Calu3 (cell line): ENCODE measurements at places on chromosomes 16 and 17. TPM values are rescaled to one million over a fixed set of nuclear protein-coding genes. Genes with fewer than 3 reads are reported as not detected.

GRCh38 chr17:8697323-8697741, 47.3 kb downstream of the CCDC42 start:
- DNase-seq, result no peak

RDM1 gene
- total RNA-seq, result 6.2 and 6.5 TPM in 2 replicates

HS3ST6 gene
- 0.29 TPM in 1 of 2 replicates, not detected in the other for total RNA-seq

GRCh38 chr17:68792042-68792685, 163.0 kb downstream of the ABCA8 start:
- DNase-seq, result no peak

DNA sequence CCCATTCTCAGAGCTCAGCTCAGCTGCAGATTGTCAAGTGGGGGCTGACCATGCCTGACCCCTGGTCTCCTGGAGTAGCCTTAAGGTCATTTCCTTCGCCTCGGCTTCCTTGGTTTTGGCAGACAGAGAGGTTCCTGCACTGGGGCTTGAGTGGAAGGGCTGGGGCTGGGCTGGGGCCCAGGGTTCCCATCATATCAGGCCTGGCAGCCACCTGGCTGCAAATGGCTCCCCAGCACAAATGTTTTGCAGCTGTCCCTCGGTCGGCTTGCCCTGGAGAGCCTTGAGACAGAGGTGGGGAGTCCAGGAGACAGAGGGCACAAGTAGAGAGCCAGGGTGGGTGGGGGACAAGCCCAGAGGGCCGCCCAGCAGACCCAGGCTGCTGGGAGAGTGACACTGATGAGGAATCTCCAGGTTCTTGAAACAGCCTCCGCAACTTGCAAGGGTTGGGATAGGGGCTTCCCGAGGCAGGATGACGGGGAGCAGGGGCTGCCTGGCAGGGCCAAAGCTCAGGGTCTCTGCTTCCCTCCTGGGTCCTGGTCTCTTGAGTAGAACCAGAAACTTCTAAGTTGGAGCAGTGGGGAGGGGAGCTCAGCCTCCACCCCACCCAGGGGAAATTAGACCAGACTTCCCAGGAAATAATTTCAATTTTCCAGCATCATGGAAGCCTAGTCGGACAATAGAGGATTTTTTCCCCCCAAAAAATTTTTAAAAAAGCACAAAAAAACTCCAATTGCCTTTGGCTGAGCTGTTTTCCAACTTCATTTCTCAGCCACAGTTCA, 19.3 kb downstream of the IGFBP4 start:
- peak; percentile 43 for DNase-seq

RAB37 gene
- 0.21 TPM in 1 of 2 replicates, not detected in the other for total RNA-seq

C17orf113 gene
- 4.2 and 4.5 TPM in 2 replicates for total RNA-seq

OR1G1 gene
- not detected in 2 replicates for total RNA-seq

OTOP2 gene
- total RNA-seq, result not detected in 2 replicates

DNA sequence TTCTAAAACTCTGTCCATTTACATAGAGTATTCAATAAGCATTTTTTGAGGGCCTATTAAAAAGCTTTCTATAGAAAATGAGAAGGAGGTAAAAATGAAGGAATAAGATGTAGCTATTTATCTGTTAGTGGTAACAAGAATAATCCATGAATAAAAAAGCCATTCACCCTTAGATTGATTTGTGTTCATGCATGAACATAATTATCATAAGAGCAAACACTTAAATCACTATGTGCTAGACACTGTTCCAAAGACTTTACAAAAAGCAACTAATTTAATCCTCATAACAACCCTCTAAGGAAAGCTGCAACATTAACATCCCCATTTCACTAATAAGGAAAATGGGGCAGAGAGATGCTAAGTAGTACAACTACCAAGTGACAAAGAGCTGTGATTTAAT, 6.6 kb downstream of the CCDC47 start:
- DNase-seq, result no peak

GRCh38 chr17:75289832-75290337, 652 bp upstream of the SLC25A19 start:
- DNase-seq, result peak; percentile 31

DNA sequence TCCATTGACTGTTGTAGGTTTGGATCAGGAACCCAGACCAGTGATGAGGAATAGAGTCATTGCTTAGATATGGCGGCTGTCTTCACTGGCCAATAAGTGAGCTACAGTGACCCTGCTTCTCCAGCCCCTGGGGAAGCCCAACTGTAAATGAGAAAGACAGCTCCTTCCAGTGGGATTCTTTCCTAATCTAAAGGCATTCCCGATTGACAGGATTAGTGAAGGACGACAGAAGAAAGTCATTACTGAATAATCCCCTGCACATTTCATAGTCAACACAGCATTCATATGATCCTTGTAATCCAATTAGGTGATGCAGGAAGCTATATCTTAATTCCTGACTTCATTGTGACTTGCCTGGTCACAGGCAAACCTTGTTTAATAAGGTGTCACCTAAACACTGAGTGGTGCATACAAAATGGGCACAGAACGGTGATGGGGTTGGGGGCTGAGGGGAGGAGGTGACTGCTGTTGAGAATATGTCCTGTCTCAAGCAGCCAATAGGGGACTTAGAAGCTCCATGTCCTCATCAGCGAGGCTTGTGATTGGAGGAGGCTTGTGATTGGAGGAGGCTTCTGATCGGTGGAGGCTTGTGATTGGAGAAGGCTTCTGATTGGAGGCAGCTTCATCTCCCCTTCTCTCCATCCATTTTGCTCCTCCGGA, 242.6 kb downstream of the XYLT1 start:
- no peak for DNase-seq

NXPH3 gene
- not detected in 2 replicates for total RNA-seq

- DNase-seq, result no peak
These were observed 56.3 kb downstream of the GAN start for GRCh38 chr16:81371106-81371505.

GRCh38 chr16:68833251-68833650, 10.1 kb upstream of the TANGO6 start:
- DNase-seq, result no peak

DNA sequence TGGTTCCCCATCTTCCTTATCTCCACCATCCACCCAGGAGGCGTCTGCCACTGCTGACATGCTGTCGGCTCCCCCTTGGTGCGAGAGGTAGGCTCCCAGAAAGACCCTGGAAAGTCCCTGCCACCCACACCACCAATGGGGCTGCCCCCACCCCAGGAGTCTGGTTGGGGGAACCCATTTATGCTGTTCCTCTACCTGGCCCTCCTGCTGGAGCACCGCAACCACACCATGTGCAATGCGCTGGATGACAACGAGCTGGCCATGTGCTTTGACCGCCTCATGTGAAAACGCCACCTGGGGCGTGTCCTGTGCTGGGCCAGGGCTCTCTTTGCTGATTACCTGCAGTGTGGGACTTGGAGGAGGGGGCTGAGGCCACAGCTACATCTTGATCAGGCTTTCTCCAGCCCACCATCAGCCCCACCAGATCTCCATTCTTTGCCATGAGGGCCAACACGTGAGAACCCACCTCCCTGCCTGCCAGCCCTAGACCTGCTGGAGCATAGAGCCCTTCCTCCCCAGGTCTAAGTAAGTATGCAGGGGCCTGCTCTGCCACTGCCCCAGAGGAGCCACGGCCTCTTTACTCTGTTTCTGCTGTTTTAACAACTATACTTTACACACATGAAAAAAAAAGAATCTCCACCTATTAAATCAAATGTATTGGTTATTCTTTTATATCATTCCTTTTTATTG, 7.9 kb upstream of the ALDH3A1 start:
- no peak for DNase-seq

DNA sequence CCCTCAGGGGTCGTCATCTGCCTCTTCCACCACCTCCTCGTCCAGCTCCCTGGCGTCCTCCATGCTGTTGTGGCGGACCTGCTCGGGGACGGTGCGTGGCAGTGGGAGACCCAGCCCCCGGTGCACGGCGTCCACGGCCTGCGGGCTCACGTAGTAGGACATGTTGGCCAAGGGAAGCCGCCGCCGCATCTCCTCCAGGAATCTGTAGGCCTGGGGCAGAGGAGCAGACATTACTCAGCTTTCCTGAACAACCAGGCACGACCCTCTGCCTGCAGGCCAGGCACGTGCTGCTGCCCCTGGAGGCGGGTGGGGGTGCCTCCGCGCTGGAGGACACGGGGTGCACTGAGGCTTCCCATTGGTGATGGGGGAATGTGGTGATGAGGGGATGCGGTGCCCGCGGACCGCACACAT, 17.8 kb downstream of the TELO2 start:
- no peak for DNase-seq

GRCh38 chr16:69040144-69040909, 65.1 kb upstream of the HAS3 start:
- no peak for DNase-seq

DNA sequence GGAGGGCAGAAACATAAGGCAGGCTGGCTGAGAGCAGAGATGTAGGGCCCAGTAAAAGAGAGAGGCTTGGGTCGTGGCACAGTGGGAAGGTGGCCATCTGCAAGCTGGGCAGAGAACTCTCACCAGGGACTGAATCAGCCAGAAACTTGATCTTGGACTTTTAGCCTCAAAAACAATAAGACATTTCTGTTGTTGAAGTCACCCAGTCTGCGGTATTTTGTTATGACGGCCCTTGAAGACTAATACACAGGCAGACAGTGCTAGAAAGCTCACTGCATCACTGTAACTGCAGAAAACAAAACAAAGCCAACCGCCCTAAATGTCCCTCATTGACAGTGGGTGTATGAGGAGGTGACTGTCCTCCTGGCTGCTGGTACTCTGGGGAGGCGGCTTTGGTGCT, 3.9 kb upstream of the JPH3 start:
- no peak for DNase-seq

GRCh38 chr17:40348562-40349476, 15.7 kb downstream of the GJD3 start:
- no peak for DNase-seq

GRCh38 chr17:66673668-66674276, 161.1 kb upstream of the CACNG5 start:
- peak; percentile 57 for DNase-seq

CACNA1H gene
- 0.05 TPM in 1 of 2 replicates, not detected in the other for total RNA-seq

GUCY2D gene
- total RNA-seq, result not detected in 2 replicates

- DNase-seq, result no peak
These were observed 34.7 kb downstream of the GJC1 start for GRCh38 chr17:44795421-44795820.

GRN gene
- total RNA-seq, result 376 and 480 TPM in 2 replicates

- DNase-seq, result no peak
These were observed 42.5 kb downstream of the GOSR1 start for GRCh38 chr17:30519707-30520106.

SEZ6L2 gene
- 68.9 and 92.1 TPM in 2 replicates for total RNA-seq

- DNase-seq, result no peak
These were observed 438.8 kb upstream of the C16orf82 start for GRCh38 chr16:26627958-26628357.

STAT5A gene
- total RNA-seq, result 3.1 and 3.9 TPM in 2 replicates

NGFR gene
- total RNA-seq, result 0.32 and 0.66 TPM in 2 replicates
